Brain (organoid and tissue), 16 donors: ENCODE measurements at places on chromosomes 2 and 18.

- no peak for DNase-seq
Observed at GRCh38 chr2:221129657-221130056, 442.4 kb downstream of the EPHA4 start.

GRCh38 chr2:24012521-24013188 lies 2.8 kb downstream of the MFSD2B start:
- DNase-seq = no peak

GRCh38 chr2:64587561-64587960 lies 63.4 kb downstream of the AFTPH start:
- DNase-seq = no peak

DNA sequence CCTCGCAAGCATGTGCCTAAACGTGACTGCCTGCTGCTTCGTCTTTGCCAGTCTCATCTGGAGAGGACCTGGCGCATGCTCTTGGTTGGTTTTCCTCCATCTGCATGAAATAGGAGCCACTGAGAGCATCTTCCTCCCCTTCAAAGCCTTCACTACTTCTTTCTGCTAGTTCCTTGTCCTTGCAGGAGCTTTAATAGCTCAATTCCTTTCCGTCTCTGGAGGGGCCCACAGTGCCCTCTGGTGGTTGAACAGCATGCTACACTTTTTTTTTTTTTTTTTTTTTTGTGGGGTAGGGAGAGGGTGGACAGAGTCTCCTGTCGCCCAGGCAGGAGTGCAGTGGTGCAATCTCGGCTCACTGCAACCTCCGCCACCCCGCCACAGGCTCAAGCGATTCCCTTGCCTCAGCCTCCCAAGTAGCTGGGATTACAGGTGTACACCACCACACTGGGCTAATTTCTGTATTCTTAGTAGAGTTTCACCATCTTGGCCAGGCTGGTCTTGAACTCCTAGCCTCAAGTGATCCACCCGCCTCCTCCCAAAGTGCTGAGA lies 59.6 kb downstream of the SP110 start:
- peak; percentile 47 for DNase-seq

DNA sequence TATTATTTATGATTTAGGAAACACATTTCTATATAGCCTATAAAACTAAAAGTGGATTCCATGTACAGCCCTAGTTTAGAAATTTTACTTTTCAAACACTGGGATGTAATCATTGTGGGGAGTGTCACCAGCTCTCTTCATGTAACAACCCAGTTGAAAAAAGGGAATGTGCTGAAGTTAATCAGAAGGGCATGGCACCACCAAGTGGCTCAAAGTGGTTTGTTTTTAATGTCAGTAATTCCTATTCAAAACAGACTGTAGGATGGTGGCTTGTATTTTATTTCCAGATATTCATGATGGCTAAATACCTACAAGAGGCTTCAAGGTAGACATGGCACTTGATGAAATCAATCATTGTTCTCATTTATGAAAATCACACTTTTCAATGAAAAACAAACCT lies 58.1 kb upstream of the TMEM182 start:
- DNase-seq = peak; percentile 58

DNA sequence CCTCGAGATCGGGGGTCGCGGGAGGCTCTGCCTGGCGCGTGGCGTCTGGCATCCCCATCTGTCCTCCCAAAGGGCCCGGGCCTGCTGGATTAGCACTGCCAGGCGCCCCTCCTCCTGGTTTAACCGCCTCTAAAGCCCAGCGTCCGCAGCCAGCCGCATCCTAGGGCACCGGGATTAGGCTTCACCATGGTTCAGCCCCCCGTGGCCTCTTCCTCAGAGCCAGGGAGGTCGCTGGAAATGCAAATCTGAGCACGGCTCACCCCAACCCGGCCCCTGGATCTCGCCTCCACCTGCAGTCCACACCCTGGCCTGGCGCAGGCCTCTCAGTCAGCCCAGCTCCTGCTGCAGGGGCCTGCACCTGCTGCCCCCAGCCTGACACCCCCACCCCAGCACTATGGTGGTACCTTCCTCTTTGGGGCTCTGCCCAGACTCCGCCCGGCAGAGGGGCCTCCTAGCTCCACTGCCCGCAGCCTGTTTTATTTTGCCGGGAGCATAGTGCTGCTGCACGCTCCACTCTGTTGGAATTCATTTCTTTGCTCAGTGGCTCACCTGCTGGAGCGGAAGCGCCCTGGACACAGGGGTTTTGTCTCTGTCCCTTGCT lies 13.2 kb downstream of the PRELID3A start:
- DNase-seq = peak; percentile 79

DNA sequence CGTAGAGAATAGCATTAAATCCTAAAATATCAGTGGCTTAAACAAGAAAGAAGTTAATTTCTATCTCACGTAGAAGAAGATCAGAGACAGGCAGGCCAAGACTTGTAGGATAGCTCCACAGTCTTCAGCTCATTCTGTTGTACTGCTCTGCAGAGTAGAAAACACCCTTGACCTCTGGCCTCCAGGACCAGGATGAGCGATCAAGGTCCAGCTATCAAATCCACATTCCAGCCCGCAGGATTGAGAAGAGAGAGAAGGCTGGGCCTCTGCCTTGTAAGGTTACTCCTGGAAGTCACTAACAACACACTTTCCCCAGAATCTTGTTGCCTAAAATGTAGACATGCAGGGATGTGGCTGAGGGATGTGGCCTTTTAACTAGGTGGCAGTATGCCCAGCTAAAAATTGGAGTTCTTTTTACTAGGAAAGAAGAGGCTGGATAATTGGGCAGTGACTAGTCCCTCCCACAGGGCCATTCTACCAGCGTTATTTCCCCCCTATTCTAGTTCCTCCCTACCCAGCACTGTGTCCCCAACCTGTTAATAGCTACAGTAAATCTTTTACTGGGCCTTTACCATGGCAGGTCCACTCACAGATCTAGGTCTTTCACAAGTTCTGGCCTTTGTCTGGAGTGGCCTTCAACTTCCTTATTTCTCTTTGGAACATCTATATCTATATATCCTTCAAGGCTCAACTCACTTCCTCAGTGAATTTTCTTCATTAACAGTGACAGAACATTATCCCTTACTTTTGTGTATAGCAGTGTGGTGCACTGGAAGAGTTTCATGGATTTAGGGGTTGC lies 165.0 kb downstream of the DIS3L2 start:
- DNase-seq = no peak

- no peak for DNase-seq
Observed at GRCh38 chr2:52703004-52703403, 1064.6 kb upstream of the CHAC2 start.

DNA sequence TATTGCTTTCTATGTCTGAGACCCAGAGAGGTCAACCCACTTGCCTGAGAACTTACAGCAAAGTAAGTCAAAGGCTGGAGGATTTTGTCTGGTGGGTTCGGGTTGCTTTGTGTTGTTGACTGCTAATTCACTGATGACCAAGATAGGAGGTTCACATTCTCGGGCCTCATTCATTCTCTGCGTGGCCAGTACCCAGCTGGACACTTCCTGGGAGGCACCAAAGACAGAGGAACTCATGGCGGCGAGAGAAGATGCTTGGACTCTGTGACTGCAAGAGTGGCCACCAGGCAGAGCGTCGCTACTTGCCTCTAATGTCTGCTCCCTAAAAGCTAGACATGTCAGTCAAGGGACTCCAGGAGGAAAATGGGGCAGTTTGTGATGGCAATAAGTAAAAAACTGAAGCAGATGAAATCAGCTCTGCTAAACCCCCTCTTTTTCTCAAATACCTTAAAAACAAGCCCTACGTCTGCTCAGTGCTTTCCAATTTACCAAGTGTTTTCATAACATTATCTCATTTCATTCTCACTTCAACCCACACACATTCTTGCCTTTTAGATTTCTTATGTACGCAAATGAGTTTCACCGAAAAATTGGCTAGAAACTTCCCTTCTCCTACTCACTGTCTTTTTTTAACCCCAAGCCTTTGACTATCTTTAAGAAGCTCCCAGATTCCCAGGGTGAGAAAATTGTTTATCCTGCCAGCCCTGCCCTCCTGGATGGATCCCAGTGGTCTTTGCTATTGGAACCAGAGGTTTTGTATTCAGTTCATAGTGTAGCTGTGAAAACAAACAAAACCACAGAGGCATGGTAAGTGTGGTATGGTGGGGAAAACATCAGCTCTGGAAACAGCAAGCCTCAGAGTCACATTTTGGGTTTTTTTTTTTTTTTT lies 4.9 kb upstream of the LBH start:
- DNase-seq = no peak
